Mucosa of gallbladder (tissue), 1 donor: ENCODE measurements at places on chromosomes 1 and 21. TPM values are rescaled to one million over a fixed set of nuclear protein-coding genes. Genes with fewer than 3 reads are reported as not detected.

- no peak for DNase-seq
These were observed 105.4 kb downstream of the SLC45A1 start for GRCh38 chr1:8423269-8423691.

DNA sequence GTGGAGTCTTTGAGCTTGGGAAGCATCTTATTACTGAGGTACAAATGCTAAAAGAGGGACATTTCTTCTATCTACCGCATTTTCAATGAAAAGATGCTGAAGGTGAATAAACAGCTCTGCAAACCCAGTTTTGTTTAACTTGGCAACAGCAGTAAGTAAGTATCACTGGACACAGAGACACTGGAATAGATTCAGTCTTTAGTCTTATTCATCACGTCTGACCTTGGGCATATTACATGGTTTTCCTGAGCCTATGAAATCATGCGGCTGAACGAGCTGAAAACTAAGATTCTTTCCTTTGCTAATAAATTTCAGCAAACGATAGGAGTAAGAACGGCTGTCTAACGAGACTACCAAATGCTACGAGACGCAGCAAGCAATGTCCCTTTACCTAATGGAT lies 207.4 kb downstream of the GABPA start:
- DNase-seq = no peak

DNA sequence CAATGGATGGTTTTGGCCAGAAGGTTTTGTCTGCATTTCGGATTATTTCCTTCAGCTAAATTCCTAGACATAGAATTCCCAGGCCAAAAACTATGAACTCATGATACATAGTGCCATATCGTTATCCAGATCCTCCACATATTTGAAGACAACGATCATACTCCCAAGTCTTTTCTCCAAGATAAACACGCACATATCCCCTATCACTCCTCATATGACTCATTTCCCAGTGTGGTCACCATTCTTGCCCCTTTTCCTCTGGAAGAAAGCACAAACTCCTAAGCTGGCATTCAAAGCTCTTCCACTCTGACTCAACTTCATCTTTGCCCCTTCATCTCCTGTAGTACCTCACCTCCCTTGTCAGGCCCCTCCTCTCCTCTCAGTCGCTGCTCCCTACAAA lies 277.6 kb downstream of the PLPP3 start:
- DNase-seq = no peak

DNA sequence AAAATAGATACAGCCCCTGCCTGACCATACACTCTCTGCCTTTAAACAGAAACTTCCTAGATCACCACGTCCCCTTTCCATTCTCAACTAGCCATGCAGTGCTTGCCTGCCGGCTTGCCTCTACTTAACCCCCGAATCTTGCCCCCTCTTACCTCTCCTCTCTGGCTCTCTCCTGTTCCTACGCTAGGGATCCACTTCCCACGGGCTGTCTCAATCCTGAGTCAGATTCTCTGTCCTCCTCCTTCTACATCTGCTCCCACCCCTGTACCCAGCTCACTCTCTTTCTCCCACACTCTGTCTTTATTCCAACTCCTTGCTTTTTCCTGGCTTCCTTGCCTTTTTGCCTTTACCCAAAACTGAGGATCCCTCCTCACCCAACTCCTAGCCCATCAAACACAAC lies 29.3 kb downstream of the ATF3 start:
- DNase-seq = no peak

The FAM72A gene
- 2.0 TPM for total RNA-seq

The LORICRIN gene
- not detected for total RNA-seq

GRCh38 chr21:25912402-25912746 lies 177.6 kb downstream of the GABPA start:
- no peak for DNase-seq

DNA sequence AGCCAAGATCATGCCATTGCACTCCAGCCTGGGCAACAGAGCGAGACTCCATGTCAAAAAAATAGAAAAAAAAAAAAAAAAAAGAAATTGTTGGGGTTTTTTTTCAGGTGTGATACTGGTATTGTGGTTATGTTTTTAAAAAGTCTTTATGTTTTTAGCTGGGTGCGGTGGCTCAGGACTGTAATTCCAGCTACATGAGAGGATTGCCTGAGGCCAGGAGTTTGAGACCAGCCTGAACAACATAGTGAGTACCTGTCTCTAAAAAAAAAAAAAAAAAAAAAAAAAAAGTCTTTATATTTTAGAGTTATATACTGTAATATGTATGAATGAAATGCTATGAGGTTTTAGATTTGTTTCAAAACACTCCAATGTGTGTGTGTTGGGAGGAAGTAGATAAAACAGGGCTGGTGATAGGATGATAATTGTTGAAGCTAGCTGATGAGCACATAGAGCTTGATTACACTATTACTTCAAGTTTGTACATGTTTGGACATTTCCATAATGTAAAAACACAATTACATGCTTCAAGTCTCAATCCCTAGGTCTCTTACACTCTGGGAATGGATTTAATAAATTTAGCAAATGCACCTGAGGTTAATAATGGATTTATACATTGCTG lies 30.2 kb upstream of the ATP5PO start:
- DNase-seq = no peak

GRCh38 chr1:238549137-238549536 lies 658.4 kb upstream of the ZP4 start:
- DNase-seq = no peak

The PRKAB2 gene
- 23.0 TPM for total RNA-seq

The B3GALT5 gene
- 48.7 TPM for total RNA-seq

GRCh38 chr1:201140235-201140940 lies 13.4 kb upstream of the ASCL5 start:
- no peak for DNase-seq

The RHOU gene
- total RNA-seq = 80.4 TPM

The TMEM50A gene
- total RNA-seq = 124 TPM

The SLC44A3 gene
- total RNA-seq = 53.8 TPM

DNA sequence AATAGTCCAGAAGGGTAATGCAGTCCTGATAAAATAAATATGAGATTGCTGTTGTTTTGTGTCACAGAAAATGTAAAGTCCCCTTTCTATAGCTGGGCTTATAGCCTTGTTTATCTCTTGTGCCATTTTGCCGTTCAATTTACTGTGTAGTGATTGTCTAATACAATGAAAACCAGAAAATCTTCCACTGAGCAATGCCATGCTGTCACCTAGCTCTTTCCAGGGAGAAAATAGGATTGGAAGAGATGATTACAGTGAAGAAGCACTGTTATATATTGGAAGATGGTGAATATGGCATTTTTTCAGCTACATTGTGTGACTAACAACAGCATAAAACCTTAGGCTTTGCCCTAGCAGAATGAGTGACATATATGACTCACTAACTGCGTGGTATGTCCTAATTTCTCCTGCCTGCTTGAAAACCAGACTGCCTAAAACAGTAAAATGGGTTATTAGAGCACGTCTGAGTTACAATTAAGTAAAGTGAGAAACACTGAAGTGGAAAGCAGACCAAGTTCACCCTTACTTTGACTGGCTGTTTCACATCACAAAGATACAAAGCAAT lies 332.4 kb upstream of the ZP4 start:
- DNase-seq = no peak

- no peak for DNase-seq
These were observed 73.0 kb upstream of the IFFO2 start for GRCh38 chr1:19029191-19030085.

GRCh38 chr1:55547405-55547804 lies 332.2 kb upstream of the USP24 start:
- DNase-seq = no peak

GRCh38 chr21:42117967-42118780 lies 47.1 kb downstream of the UMODL1 start:
- no peak for DNase-seq
